ENCODE measurements at places on chromosomes 7 and 10.

DNA sequence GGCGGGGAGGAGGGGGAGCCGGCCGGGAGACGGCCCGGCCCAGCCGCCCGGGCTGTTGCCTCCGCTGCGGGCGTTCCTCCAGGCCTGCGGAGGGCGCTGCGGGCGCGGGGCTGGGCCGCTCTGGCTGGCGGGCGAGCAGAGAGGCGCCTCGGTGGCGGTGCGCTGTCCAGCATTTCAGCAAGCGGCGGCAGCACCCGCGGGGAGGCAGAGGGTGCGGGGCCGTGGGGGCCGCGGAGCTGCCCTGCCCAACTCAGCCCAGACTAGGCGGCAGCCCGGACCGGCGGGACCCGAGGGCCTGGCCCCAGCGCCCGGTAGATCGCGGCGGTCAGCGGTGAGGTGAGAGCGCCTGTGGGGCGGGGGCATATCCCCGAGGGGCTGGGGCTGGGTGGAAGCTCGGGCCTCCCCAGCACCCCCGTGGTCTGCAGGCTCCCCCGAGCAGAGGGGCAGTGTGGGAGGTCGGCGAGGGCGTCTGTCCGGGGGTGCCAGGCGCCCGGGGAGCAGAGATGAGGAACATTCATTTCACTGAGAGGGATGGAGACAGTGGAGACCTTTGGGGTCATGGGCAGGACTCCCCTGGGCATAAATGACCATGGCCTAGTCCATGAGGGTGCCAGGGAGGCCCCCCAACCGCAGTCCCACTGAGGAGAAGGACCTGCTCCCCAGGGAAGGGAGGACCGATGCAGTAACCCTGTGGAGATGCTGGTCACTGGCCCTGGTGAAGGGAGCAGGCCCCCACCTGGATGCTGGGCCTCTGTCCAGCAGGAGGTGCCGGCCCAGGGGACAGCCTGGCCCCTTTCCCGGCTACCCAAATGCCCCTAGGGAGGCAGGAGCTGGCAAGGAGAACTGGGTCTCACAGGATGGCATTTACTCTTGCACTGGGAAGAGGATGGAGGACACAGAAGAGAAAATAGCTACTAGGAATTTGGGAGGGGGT is at the start of gene SRRM3:
TSS of gene SRRM3 (plus strand) at position 165 of the 934 bp plus-strand sequence. CDS start 33,171 bp downstream, outside the sequence.
- DNase-seq = no peak

DNA sequence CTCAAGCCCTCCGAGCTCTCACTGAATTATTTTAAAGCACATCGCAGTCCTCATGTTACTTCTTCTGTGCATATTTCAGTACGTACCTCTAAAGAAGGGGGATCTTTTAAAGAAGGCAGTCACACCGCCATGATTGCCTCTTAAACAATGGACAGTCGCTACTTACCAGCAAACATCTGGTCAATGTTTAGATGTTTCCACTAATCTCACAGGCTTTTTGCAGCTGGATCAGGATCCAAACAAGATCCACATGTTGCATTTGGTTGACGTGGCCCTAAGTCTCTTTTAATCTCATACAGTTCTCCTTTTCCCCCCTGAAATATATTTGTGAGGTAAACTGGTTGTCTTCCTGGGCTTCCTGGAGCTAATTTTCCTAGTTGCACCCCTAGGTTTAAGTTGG is 50.0 kb downstream of the PRF1 start:
- DNase-seq = no peak

DNA sequence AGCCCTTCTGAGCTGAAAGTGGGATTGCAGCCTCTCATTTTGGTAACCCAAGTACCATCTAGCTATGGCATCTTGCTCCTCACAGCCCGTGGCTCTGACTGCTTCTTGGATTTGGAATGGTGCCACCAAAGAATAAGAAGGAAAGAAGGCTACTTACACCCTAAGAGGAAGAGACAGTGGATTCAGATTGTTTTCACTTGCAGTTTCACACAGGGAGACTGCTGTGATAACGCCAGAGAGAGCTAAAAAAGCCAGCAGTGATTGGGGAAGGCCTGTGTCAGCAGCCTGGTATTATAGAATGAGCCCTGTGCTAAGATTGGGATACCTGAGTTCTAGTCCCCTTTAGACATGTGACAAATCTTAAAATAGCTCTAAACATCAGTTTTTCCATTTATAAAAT is 3.6 kb upstream of the LRRC4 start:
- no peak for DNase-seq

- DNase-seq = no peak
Observed at GRCh38 chr10:3828404-3829155, 43.6 kb upstream of the KLF6 start.

DNA sequence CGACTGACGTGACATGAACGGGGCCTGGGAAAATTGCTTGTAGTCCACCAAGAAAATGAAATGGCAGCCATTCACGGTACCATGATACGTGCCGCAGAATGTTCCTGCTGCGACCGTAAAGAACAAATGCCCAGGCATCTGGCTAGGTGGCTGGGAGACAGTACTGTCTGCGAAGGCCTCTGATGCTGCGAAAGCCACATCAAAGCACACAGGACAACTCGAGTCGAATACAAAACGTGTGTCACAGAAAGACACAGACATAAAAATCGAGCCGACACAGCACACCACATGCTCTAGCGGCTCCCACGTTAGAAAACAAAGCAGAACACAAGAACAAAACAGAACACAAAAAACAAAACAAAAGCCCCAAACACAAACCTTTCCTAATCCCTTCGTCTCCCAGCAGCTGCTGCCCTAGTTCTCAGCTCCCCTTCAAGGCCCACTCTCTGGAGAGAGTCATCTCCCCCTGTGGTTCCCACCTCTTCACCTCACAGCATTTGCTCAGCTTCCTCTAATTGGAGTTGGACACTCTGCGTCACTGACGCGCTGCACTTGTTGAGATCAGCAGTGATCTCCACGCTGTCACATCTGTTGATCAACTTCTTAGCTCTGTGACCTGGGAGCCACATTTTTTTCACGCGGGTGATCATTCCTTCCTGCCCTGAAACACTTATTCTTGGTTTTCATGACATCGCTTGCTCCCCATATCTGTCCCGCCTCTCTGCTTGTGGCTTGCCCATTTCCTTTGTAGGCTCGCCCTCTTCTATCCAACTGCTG is 112.2 kb downstream of the CLEC2L start:
- DNase-seq = no peak

GRCh38 chr10:131788386-131788785 is 112.4 kb upstream of the PPP2R2D start:
- DNase-seq = no peak

GRCh38 chr10:131722121-131722520 is 178.7 kb upstream of the PPP2R2D start:
- no peak for DNase-seq

GRCh38 chr7:132221356-132221755 is 354.9 kb downstream of the PLXNA4 start:
- no peak for DNase-seq

- no peak for DNase-seq
Observed at GRCh38 chr7:37109843-37110242, 338.8 kb downstream of the ELMO1 start.

GRCh38 chr7:6139189-6139996 is 108.2 kb downstream of the ANKRD61 start:
- DNase-seq = no peak

DNA sequence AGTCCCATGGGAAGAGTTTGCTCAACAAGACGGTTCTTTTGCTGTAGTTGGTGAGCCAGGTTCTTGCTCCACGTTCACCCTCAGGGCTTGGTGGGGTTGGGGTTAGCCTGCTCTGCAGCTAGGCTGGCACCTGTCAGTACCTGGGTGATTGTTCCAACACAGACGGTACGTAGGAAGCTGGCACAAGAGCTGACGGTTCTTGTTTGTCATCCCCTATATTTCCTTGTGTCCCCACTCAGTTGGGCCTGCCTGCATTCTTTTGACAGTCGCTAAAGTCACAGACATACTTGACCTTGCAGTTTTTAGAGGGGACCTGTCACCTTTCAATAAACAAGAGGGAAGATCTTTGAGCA is 40.2 kb upstream of the SYPL1 start:
- no peak for DNase-seq

- DNase-seq = peak; percentile 25
Observed at GRCh38 chr10:11685787-11686218, 56.4 kb upstream of the ECHDC3 start.

DNA sequence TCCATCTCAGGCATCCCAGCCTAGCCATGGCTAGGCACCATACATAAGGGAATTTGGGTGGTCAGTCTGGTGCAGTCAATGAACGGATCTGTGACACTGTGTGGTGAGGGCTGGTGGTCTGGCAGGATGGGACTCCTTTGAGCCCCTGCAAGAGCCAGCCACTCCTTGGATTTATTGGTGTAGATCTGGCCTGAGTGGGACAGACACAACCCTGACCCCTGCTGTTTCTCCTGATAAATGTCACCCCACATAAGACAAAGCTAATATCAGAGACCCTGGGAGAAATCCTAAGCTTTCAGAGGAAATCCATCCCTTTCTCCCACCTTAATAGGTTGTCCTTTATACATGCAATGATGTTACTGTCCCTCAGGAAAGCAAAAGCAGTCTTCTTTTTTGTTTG is 2.3 kb downstream of the FBXO24 start:
- no peak for DNase-seq

DNA sequence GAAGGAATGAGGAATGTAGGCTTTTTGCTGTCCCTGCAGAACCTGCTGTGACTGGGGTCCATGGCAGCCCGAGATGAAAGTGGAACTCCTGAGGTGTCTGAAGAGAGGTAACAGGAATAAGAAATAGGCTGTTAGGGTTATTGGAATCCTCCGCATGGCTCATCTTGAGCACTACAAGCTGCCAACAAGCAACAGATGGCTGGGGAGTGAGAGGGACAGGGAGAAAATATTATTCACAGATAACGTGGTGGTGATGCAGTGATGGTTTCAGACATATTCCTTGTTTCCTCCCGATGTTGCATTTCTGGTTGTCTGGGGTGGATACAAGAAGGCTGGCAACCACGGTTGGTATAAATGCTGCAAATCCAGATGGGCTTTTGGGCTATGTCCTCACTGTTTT is 46.1 kb downstream of the AP3M1 start:
- DNase-seq = no peak

GRCh38 chr10:77771450-77771849 is 133.8 kb upstream of the KCNMA1 start:
- DNase-seq = no peak

DNA sequence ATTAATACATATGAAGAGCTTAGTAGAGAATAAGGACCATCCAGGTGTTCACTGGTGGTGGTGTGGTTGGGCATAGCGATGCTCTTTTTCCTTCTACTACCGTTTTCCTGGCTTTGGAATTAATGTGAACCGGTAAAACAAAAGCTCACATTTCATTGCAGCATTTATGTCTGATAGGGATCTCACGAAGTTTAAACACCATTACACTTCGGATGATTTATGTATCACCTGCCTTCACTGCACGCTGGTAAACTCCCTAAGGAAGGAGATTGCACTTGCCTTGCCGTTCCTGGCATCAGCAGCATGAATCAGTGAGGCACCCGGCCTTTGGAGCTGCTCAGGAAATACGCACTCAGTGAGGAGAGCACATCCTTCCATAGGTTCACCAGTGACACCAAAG is 47.5 kb downstream of the WIPF3 start:
- DNase-seq = no peak

DNA sequence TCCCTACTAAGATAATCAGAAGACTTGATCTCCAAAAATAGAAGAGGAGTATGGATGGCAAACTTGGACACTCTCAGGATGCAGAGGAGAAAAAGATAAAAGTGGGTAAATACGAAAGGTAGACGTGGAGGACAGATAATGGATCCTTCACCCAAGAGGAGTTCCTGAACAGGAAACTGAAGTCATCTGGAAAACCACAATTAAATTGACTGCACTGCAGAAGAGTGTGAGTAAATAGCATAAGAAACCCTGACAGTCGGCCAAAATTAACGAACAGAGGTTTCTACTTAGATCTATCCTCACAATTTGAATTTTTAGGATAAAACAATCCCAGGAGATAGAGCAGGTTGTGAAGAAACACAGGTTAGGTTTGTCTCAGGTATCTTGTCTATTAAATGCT is 70.5 kb downstream of the SDK1 start:
- no peak for DNase-seq

DNA sequence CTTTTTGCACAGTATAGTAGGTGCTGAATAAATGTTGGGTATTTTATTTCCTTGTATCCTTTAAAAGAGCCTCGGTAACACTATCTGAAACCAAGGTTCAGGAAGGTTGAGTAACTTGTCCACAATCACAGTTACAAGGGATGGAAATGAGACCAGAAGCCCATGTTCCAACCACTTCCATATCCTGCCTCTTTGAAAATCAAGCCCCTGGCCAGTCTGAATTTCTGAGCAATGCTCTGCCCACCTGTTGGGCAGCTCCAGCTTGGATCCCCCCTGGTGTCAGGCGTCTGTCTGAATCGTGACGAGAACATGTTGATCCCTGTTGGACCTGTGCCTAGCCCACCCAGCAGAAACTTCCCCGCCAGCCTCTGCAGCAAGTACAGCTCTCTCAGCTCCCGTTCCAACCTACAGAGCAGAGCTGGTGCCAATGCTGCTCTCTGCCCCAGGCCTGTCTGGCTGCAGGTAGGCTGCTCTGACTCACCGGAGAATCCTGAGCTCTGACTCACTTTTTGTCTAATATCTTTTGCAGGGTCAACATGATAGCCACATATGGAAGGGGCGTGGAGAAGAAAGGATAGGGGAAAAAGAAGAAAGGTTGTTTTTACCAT is 595.5 kb downstream of the INHBA start:
- DNase-seq = no peak

- DNase-seq = no peak
Observed at GRCh38 chr7:148883266-148884048, 634 bp downstream of the EZH2 start.

DNA sequence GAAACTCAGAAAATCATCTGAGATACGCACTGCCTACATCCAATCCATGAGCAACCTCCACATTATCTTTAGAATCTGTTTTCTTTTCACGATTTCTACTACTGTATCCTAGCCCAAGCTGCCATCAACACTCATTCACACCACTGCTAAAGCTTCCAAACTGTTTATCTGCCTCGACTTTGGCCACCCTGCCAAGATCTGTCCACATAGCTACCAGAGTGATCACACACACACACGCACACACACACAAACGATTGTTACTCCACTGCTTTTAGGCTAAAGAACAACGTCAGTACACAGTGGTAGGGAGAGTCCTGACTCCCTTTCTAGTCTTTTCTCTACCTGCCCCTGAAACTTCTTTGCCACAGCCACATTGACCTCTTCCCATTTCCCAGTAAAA is 142.0 kb downstream of the CCDC71L start:
- no peak for DNase-seq

DNA sequence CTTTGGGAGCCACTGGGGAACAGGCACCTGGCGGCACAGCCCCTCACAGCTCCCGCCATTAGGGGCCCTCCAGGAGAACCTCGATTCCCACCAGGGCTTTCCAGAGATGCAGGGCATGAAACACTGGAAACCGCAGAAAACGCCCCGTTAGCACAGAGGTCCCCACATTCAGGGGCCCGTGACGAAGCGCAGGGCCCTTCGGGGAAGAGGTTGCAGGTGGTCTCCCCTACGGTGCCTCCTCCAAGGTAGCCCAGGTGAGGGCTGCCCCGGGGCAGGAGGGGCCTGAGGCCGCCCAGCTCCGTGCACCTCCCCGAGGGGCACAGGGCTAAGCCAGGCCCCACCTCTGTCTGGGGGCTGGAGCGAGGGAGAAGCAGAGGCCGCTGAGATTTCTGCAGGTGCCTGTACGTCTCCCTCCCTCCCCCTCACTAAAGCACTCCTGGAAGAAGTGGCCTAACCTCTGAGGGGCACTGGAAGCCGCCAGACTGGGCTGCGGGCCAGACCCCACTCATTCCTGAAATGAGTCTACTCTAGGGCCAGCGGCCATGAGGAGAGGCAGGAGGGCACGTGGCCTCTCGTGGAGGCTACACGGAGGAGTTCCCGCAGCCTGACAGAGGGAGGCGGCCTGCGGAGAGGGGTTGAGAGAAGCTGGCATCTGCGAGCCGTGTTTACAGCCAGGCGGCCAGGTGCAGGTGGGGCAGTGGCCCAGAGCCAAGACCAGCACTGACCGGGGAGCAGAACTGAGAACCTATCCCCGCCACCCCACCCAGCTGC is 6.9 kb downstream of the PDGFA start:
- no peak for DNase-seq
